Activated CD4-positive, CD25-positive, alpha-beta regulatory T cell treated with anti-CD3 and anti-CD28 coated beads, Interleukin-2, amount 50 U/mL, for 16 hours (primary cell): ENCODE measurements at places on chromosomes 4 and X.

DNA sequence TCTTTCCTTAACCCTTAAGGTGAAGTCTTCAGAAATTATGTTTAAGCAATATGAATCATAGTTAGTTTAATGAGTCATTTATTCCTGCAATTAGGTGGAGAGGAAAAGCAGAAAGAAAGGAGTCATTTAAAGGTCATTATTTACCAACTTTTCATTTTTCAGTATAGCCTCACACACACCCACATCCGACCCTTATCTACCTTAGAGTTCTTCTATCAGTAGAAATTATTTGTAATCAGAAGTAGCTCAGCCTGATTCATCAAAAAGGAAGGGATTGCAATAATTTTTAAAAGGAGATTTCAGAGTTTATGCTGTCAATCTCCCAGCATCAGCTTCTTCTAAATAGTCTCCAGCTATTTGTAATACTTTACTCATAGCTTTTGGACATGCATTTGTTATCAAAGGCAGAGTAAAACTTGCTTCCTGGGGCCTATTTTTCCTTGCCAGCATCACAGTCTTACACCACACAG, 5.9 kb downstream of the ANXA10 start:
- no peak for DNase-seq

GRCh38 chrX:123267220-123267619, 83.1 kb downstream of the GRIA3 start:
- DNase-seq, result no peak

GRCh38 chrX:110322603-110323002, 4.7 kb upstream of the AMMECR1 start:
- DNase-seq, result no peak

DNA sequence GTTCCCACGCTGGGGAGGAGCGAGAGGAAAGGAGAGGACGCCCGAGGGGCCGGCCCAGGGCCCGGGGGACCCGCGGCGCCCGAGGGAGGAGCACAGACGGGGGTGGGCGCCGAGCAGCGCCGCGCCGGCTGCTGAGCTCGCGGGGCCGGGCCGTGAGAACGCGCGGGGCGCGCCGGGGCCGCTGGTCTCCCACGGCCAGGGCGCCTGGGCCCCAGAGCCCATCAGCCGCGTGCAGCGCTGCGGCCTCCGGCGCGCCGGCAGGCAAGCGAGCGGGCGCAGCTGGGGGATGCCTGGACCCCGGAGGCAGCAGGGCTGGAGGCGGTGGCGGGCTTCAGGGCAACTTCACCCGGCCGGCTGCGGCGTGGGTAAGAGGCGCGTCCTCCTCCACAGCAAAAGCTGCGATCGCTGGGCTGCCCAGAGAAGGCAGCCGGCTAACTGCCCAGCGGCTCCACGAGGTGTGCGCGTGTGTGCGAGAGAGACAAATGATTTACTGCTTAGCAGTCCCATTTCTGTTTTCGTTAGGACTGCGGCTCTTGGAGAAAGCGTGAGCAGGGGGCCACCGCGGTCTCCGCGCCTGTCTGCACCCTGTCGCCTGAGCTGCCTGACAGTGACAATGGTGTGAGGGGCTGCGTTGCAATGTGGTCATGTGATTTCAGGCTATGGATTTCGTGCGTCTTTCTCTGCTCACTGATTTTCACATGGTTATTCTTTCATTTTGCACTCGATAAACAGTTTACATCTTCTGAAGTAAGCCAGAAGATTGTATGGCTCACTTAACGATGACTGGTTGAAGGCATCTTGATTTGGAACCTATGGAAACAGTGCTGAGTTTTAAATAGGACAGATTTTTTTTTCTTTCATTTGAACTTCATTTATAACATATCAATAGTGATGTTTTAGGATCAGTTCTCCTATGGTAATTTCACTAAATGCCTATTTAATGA, 1.2 kb downstream of the GUCY1A1 start:
- no peak for DNase-seq

DNA sequence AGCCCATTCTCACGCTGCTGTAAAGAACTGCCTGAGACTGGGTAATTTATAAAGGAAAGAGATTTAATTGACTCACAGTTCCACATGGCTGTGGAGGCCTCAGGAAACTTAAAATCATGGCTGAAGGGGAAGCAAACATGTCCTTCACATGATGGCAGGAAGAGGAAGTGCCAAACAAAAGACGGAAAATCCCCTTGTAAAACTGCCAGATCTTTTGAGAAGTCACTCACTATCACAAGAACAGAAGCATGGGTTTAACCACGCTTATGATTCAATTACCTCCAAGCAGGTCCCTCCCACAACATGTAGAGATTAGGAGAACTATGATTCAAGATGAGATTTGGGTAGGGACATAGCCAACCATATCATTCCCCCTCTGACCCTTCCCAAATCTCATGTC, 335.5 kb downstream of the IL15 start:
- no peak for DNase-seq
